AML-193 (cell line): ENCODE measurements at places on chromosomes 5 and 9.

- DNase-seq = peak; percentile 10
Observed at GRCh38 chr5:136249678-136250266, 56.8 kb upstream of the SMIM32 start.

DNA sequence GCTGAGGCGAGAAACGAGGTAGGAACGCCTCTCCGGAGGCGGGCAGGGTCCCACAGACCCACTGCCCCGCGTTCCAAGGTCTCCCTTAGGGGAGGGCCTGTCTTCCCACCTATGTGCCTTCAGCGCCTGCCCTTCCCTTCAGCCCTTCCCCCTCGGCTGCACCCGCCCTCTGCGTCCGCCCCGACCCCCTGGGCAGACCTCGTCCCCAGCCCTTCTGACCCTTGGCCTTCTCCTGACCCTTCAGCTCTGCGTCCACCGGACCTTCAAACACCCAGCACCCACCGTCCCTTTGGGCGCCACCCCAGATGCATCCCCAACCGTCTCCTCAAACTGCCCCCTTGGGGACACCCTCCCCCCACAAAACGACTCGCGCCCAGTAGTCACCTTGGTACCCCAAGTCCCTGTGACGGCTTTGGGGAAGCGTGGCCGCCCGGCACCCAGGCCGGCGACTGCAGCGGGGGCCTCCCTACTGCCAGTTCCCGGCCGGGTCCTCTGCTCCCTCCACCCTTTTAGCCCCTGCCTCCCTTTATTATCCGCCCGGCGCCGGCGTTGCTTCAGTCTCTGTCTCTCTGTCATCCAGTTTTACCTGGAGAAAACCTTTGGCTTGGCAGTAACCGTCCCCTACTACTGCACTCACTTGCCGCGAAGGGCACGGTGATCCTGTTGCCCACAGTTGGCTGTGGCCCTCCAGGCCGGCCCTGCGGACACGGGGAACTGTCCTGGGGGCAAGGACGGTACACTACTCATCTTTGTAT, 421 bp downstream of the RUSC2 start:
- DNase-seq = no peak

DNA sequence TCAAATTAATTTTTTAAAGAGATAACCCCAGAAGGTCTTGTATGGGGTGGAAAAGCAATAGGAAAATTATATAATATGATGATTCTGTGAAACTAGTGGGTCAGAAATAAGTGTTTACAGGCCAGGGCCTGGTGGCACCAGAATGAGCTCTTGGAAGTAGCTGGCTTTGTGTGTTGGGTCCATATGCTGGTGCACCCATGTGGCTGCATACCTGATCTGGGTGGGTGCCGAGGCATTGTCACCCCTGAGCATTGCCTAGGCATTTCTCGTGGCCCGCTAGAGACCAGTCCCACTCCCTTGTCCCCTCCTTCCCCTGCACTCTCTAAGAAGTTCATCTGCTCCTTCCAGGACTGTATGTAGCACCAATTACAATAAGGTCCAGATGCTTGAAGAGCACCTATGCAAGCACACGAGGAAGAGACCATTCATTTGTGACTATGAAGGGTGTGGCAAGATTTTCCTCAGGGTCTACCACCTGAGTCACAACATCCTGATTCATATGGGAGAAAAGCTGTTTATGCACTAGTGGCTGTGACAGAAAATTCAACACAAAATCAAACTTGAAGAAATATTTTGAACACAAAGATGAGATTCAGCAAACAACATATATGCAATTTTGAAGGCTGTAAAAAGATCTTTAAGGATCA, 19.8 kb upstream of the IL33 start:
- no peak for DNase-seq

DNA sequence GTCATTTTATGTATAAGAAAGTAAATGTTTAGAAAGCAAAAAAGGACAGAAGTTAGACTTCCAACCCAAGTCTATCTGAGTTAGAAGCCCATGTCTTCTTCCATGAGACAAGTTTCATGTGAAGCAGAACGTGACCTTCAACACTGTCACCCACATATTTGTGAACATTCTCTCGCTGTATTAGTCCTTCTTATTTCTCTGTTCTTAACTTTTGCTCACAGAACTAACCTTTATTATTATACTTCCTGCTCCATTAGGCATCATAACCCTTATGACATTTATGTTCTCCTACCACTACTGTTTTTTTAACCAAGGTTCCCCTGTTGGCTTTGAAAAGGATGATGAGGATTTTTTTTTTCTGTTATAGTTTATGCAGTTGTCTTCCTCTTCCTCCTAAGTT, 238.8 kb downstream of the ZNF608 start:
- no peak for DNase-seq

DNA sequence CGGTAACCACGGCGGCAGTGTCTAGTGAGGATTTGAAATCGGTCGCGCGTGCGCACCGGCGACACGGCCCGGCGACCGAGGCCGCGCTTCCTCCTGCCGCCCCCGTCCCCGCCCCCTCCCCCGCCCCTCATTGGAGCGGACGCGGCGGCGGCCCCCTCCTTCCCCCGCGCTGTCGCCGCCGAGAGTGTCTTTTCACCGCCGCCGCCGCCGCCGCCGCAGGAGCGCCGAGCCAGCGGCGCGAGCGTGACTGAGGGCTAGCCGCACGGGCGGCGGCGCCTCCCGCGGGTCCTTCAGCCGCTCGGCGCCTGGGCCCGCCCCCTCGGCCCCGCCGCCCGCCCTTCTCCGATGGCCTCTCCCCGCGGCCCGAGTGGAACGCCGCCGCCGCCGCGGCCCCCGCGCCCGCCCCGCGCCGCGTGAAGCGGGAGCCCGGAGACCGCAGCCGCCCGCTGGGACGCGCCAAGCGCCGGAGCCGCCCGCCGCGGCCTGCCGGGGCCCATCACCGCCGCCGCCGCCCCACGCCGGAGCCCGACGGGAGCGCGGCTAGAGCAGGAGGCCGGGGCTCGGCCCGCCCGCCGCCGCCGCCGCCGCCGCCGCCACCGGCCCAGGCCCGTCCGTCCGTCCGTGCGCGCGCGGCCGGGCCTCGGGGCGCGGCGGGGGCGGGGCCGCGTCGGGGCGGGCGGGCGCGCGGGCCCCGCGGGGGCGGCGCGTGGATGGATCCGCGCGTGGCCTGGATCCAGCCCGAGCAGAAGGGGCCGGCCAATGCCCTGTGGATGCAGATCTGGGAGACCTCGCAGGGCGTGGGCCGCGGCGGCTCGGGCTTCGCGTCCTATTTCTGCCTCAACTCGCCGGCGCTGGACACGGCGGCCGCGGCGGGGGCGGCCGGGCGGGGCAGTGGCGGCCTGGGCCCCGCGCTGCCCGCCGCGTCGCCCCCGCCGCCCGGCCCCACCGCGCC, at the start of gene TENT4A:
TSS of gene TENT4A (plus strand) at position 159 of the 952 bp plus-strand sequence. CDS start at position 711, 552 bp downstream.
- no peak for DNase-seq

DNA sequence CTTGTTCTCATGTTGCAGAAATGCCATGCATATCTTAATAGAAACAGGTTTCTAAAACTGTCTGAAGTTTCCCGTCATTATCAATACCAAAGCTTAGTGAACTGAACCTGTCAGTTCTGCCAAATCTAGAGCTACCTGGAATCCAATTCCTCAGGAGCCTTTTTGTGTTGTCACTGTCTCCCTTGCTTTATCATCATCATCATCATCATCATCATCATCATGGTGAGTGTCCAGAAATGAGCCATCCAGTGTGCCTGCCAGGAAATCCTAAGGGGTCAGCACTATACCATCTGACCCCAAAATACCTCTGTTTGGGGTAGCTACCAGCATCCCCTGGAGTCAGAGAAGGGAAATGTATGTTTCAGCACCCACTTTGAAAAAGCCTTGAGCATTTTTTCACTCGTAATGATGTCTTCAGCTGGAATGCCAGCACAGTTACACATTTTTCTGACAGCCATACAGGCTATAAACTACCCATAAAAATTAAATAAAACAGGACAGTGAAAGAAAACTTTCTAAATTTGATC, 150.3 kb downstream of the NR2F1-AS1 start:
- no peak for DNase-seq
